ENCODE measurements at places on chromosomes 2 and 18.

GRCh38 chr18:5500158-5500939 is 43.4 kb downstream of the EPB41L3 start:
- no peak for DNase-seq

GRCh38 chr2:75622929-75623328 is 23.7 kb upstream of the MRPL19 start:
- no peak for DNase-seq

- DNase-seq = no peak
These were observed 174.2 kb downstream of the MIB1 start for GRCh38 chr18:21914739-21915319.

GRCh38 chr2:115904516-115904915 is 1462.1 kb downstream of the DPP10 start:
- DNase-seq = no peak

DNA sequence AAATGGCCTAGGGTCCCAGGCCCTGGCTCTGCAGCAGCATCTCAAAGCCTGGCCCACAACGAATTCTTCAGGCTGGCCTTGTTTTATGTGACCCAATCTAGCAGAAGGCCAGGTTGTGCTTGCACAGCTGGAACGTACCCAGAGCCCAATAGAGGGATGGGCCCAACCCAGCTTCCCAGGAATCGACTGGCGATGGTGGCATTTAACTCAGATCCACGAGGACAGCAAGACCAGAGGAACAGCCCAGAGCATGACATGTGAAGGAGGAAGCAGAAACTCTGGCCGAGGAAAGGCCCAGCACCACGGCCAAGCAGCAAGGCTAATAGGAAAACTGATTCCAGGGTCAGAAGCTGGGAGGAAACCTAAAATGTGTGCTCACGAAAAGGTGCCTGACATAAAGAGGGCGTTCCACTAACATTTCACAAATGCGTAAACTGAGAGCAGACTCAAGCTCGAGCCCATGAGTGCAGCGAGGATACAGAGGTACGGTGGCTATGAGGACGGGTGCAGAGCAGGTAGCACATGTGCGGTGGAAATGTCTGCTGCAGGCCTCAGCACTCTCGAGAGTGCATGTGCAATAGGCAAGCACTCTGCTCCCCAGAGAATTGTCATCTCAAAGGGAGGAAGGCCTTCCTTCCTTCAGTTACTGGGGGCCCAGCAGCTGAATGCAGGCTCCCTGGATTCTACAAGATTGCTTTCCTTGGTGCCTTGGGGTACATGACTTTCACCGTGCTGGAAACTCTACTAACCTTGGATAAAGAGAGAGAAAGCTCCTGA is 156.9 kb upstream of the GLI2 start:
- DNase-seq = no peak

DNA sequence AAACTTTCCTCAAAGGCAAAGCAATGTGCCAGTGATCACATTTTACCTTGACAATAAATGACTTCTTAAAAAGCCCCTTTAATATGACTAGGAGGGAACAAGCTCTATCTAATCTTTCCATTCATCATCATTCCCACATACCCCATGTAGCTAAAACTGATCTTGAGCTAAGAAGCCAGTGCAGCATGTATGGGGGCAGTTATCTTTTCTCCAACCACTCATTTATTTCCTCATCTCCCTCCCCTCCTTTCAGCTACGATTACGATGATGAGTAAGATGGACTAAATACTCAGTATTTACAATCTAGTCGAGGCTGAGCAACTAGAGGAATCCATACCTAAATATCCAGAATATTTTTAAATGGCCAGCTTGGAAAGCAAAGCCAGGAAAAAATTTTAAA is 35.5 kb downstream of the PNO1 start:
- no peak for DNase-seq

DNA sequence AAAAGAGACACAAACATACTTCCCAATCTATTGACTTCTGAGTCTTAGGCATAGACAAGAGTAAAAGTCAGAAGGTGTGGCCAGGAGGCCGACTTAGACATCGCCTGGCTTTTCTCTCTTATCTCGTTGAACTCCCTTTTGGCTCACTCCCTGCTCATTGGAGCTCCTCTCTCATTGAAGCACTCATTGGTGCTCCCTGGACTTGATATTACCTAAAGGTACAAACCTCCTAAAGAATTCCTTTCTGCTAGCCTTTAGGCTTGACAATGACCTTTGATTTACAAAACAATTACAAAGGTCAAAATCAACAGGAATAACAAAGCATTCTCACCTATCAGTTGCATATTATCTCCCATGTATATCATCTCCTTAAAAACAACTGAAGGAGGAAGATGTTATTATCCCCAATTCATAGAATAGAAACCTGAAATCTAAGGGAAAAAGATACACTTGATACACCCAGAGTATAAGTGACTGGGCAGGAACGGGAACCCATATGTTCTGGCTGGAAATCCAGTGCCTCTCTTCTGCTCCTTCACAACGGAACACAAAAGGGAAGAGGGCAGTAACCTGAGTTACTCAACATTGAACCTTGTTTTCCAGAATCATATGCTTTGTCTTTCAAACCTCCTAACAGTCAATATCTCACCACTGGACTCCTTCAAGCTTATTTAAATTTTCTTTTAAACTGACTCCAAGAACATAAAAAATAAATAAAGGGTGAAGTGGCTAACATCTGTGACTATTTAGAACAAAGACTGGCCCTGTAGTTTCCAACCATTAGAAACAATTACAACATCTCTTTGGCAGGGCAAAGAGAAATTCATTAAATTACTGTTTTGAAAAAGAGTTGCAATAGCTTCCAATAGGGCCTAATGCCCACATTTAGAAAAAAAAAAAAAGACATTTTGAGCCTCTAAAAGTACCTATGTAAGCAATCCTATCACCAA is 1247.9 kb downstream of the LRP1B start:
- no peak for DNase-seq

- no peak for DNase-seq
These were observed 926.2 kb upstream of the SOX11 start for GRCh38 chr2:4765787-4766530.

GRCh38 chr2:173568054-173568453 is 213.4 kb downstream of the CDCA7 start:
- no peak for DNase-seq

GRCh38 chr2:217976301-217976700 is 26.5 kb downstream of the TNS1 start:
- no peak for DNase-seq

GRCh38 chr2:50613161-50613560 is 418.8 kb downstream of the NRXN1 start:
- DNase-seq = no peak

DNA sequence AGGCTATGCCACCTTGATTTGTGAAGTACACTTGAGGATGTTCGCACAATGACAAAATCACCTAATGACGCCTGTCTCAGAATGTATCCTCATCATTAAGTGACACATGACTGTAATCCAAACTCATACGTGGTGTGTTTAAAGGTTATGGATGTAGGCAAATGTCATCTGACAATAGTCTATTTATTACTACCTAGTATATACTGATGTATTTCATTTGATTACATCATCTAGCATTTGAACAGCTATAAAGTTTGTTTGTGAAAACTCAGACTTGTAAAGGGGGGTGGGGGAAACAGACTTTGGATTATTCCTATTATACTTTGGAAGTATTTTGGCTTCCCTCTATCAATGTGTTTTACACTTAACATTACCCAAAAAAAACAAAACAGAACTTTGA is 129.9 kb downstream of the TANC1 start:
- DNase-seq = no peak

- DNase-seq = no peak
These were observed 1.2 kb downstream of the ABHD3 start for GRCh38 chr18:21703241-21703820.

DNA sequence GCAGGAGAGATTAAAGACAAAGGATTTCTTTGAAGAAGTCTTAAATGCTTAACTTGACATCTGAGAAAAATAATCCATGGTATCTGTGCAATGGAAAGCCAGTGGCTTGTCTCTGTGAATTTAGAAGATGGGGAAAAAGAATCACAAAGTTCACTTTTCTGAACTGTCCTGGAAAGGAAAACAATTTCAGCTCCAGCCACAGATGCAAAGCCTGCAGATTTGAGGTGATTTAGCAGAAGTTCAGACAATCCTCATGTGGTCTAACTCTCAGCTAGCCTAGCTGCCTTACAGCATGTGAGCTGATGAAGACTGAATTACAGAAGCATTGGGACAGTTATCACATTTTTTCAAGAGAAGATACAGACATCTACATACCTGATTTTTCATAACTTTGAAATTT is 126.7 kb upstream of the ITGB6 start:
- no peak for DNase-seq

Data from stimulated activated CD4-positive, alpha-beta T cell treated with anti-CD3 and anti-CD28 coated beads, Interleukin-15, amount 100 ng/mL, for 1 hour (primary cell).